ENCODE measurements at places on chromosomes 1 and 21.

GRCh38 chr21:32426066-32426465 is 13.6 kb downstream of the EVA1C start:
- no peak for DNase-seq

DNA sequence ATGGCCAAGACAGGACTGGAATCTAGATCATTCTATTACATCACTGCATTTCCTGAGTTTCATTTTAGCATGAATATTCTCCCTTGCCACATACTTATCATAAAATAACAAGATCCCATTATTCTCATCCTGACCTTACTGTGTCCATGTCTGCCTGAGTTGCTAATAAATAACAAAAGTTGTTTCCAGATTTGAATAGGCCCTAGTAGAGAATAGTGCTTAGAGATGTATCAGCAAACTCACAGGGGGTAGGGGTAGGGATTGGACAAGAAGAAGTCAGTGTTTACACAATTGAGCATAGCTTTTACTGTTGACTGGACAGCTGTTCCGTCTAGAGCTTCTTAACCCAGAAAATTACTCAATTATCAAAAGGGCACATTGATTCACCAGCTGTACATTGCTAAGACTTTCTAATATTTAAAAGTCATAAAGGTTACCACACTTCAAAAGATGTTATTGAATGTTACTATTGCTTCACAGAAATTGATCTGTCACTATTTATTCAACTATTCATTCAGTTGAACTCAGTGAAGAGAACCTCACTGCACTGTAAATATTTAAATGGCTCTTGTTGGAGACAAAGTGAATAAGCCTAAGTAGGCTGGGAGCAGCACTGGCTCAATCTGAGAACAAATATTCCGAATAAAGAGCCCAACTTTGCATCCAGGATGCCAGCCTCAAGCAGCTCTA is 121.9 kb downstream of the NRIP1 start:
- DNase-seq = no peak

GRCh38 chr1:51417496-51418383 is 87.4 kb upstream of the TTC39A start:
- DNase-seq = no peak

GRCh38 chr1:184513966-184514365 is 127.1 kb downstream of the C1orf21 start:
- DNase-seq = no peak

- DNase-seq = no peak
These were observed 306.4 kb downstream of the DUSP10 start for GRCh38 chr1:221435504-221435904.

DNA sequence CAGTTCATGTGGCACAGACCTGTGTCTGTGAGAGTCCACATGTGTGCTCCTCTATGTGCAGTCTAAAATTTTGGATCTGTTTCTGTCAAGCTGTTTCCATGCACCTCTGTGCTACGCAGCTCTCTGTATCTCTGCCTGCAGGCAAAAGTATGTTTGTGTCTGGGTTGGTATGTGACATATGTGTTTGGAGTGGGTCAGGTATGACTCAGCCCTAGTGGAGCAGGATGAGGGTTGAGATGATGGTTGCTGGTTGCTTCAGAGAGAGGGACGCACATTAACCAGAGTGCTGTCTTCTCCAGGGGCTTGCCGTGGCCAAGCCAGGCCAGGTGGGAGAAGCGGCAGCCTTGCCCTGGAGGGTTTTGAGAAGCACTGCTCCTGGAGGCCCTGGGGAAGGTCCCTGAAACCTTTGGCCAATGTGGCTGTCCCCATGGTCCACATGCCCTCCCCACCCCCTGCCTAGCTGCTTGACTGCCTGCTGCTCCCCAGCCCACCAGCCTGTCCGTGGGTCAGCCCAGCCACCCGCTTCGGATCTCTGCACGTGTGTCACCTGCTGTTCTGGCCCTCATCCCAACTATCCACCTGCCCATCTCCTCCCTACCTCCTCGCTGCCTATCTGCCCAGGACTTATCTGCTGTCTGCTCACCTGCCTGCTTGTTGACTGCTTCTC is 4.1 kb upstream of the EVA1B start:
- DNase-seq = no peak

DNA sequence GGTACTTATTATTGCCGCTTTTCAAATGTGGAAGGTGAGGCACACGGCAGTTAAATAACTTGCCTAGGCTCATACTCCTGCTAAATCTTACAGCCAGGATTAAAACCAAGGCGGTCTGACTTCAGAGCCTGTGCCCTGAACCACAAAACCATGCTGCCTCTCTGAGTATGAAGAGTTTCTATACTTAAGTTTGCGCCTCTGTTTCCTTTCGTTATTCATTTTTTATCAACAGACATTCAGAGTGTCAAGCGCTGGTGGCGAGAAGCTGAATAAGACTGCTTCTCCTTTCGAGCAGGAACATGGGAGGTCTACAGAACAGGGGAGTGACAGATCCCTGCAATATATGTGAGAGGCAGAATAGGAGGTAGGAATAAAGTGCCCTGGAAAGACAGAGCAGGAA is 96.0 kb upstream of the DUSP10 start:
- DNase-seq = no peak

DNA sequence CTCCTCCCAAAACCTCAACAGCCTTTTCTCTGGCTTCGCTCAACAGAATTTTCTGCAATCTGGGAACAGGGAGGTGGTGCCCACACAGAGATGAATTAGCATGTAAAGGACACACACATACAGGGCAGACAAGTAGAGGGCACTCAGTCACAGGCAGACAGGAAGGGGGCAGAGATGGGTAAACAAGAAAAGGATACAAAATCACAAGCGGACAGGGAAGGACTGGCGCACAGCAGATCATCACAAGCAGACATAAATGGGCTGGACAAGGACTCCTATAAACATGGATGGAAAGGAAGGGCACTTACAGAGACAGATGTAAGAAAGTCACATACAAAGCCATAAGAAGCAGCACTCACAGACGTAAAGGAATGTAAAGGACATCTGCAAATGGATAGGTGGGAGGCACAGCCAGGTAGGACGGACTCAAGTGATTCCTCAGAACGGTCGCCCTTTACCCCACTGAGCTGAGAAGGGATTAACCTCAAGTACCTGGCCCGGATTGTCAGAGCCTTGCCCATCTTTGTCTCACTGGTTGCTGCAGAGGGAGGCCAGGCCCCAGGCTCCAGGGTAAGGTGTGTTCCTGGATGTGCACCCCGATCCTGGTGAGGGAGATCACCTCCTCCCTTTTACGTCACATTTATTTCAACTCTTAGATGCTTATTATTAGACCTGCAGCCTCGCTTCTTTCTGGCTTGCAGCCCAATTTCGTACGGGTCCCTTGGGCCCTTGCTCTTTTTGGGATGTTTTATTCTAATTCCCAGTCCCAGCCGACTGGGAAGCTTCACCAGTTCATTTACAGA is 836 bp upstream of the PRCC start:
- no peak for DNase-seq

GRCh38 chr1:41619511-41620364 is 135.3 kb upstream of the EDN2 start:
- no peak for DNase-seq

- DNase-seq = no peak
These were observed 54.8 kb downstream of the NGF start for GRCh38 chr1:115283249-115283648.

- no peak for DNase-seq
These were observed 685 bp downstream of the CRTC2 start for GRCh38 chr1:153957744-153958110.

DNA sequence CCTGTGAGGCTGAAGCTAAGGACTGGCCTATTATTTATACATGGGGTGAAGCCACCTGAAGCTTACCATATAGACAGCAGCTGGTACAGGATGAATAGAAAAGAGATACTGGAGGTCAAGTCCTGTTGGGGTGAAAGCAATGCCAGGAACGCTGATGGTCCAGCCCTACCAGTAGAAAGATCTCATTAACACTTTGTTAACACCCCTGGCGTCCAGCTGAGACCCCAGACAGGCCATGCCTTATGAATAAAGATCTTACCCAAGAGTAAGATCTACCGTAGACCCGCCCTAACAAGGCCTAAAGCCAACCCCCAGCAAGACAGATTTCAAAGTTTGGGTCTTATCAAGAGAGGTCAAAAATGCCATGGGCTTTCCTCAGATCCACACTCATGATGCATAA is 34.7 kb downstream of the ST3GAL3 start:
- DNase-seq = no peak

DNA sequence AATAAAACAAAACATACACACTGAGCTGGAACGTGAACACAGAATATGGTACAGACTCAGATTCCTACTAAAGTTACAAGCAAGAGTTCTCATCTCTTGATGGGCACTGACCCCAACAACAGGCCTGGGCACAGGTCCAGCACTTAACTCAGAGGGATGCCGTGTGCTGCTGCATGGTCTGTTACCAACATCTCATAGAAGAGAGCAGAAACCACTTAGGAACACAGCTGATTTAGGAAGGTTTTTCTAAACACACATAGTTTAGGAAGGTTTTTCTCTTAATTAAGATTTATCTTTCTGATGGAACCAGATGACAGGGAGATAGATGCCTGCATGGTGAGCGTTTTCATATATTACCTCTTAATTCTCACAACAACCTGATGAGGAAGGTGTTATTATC is 1.5 kb downstream of the GCLM start:
- DNase-seq = no peak

- peak; percentile 11 for DNase-seq
These were observed 4.6 kb downstream of the FCRLB start for GRCh38 chr1:161725908-161726472.

- no peak for DNase-seq
These were observed 27.4 kb upstream of the DUSP23 start for GRCh38 chr1:159753386-159753785.

GRCh38 chr1:181016563-181016962 is 6.1 kb downstream of the STX6 start:
- DNase-seq = no peak

DNA sequence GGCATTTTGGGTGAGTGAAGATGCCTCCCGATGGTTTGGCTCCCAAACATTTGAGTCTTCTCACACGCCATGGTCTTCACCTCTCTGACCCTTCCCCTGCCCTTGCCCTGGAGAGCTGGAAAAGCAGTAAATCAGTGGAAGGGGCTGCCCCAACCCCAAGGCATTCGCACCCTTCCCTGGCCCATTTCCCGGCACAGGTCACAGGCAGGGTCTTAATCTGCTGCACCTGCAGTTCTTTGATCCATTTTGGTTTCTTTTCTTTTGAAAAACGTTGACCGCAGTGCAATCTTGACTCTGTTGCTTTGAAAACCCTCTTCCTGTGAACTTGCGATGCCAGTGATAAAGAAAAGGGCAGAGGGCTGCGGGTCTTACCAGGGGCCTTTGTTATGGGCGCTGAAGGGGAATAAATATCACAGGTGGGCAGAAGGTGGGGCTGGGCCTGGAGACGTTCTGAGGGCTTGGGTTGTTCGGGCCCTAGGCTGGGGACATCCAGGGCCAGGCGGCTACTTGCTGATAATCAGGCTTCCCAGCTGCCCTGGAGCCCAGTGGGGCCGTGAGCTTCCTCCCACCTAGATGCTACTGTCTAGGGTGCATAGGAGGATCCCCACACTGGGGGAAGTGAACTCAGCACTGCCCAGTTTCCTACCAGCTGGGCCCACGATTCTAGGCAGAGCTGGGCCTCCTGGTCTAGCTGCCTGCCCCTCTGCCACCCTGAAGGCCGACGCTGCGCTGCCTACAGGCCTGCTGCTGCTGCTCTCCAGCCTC is 38.6 kb upstream of the EPS8L3 start:
- peak; percentile 11 for DNase-seq

- DNase-seq = no peak
These were observed 125.4 kb downstream of the ZZZ3 start for GRCh38 chr1:77557053-77557452.

DNA sequence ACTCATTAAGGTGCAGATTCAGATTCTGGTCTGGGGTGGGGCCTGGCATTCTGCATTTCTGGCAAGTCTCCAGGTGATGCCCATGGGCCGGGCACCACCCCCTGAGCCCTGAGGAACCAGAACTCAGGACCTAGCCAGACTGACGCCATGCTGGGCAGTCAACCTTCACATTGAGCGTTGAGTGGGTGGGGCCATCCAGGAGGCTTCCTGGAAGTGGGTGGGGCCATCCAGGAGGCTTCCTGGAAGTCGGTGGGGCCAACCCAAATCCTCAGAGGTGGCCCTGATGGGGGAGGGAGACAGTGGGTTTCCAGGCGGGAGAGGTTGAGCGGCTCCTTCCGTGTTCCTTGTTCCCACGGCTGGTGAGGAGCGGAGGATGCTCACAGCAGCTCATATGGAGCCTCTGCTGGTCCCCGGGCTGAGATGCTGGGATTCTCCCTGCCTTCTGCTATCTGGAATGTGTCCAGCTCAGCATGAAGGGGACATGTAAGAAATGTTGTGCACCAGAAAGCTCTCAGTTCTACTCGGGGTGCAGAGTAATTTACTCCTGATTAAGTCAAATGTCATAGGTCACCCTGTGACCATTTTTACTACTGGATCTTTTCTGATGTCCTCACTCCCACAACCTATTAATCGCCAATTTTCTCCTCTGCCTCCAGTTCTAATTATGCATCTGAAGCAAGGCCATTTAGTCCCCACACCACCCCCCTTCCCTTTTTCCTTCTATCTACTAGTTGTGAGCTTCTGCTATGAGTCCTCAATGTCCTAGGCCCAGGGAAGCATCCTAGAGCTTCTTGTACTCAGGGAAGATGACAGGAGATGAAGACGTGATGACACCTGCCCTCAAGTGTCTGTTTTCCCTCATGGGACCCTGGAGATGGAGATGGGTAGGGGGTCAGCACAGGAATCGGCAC is 435.4 kb downstream of the PTPRU start:
- DNase-seq = no peak

GRCh38 chr1:41917835-41918449 is 780 bp downstream of the HIVEP3 start:
- no peak for DNase-seq

DNA sequence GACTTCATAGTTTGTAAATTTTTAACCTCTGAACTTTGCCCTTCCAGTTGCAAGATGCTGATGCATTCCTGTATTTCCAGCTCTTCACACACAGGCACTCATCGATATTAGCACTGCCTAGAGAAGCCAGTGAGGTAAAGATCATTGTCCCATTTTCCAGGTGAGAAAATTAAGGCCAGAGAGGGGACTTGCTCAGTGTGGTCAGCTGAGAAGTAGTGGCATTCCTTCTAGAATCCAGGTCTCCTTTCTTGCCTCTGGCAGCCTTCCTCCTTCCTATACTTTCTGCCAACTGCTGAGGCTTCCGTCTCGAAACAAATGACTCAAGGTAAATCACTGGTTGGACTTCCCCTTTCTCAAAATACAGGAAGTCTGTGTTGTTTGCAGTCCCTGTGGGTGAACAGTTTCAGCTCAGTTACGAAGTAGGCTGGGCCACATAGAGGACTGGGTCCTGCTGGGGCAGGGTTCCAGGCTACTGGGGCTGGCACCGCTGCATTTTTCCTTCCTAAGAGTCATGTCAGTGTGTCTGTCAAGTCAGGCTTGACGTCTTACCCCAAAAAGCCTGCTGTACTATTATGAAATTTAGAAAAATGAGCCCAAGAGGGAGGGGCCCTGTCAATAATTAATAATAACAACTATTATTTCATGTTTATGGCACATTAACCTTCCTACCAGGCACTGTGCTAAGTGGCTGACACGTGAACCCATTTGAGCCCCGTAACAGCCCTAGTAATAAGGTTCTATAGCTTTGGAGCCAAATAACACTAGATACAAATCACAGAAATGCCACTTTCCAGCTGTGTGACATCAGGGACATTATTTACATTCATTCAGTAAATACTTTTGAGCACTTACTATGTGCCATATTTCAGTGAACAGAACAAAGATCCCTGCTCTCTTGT is 16.6 kb upstream of the RNF19B start:
- peak; percentile 35 for DNase-seq

- no peak for DNase-seq
These were observed 17.0 kb downstream of the SLC25A24 start for GRCh38 chr1:108182959-108183700.

GRCh38 chr1:18015719-18016118 is 91.9 kb upstream of the IGSF21 start:
- DNase-seq = no peak

All from stimulated activated CD4-positive, alpha-beta T cell treated with anti-CD3 and anti-CD28 coated beads, TNF-alpha, amount 100 ng/mL, for 4 hours (primary cell).